Occipital lobe (tissue), 3 donors: ENCODE measurements at places on chromosomes 16 and 17. TPM values are rescaled to one million over a fixed set of nuclear protein-coding genes. Genes with fewer than 3 reads are reported as not detected.

Gene RASL10B
- 5.1 TPM for total RNA-seq

Gene C1QTNF8
- not detected for total RNA-seq

Gene CCT6B
- total RNA-seq = 2.3 TPM

Gene NTN3
- total RNA-seq = 5.8 TPM

Gene NOD2
- 0.16 TPM for total RNA-seq

Gene APOBR
- not detected for total RNA-seq

Gene CDH11
- total RNA-seq = 258 TPM

Gene ACE
- total RNA-seq = 5.3 TPM

Gene CPHXL2
- not detected for total RNA-seq

Gene KRTAP2-1
- not detected for total RNA-seq

GRCh38 chr17:40108970-40109824 is 8.8 kb upstream of the NR1D1 start:
- DNase-seq = no peak

GRCh38 chr17:63039342-63039741 is 73.3 kb downstream of the TANC2 start:
- DNase-seq = no peak

DNA sequence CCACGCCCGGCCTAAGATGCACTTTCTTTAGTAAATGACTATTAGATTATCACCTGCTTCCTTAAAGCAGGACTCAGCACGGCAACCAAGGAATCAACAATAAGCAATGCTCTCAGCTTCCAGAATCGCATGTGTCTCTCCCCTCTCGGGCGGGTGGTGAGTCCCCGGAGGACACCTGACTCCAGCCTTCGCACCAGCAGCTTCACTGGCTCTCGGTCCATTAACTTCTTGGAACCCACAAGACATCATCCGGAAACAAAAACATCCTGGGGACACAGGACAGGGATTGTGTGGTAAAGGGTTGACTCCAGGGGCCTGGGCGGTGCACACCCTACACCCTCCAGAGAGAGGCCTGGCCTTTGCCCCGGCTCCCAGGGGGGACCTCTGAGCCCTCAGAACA is 22.7 kb downstream of the UTS2R start:
- no peak for DNase-seq

GRCh38 chr16:58970775-58971174 is 236.7 kb upstream of the GOT2 start:
- DNase-seq = no peak

- DNase-seq = no peak
Measured at GRCh38 chr17:37762666-37763065, 17.8 kb upstream of the HNF1B start.

GRCh38 chr16:2515180-2515851 is 1.6 kb downstream of the ATP6V0C start:
- DNase-seq = no peak

- no peak for DNase-seq
Measured at GRCh38 chr16:2711370-2712062, 8.5 kb downstream of the PRSS27 start.

- DNase-seq = no peak
Measured at GRCh38 chr17:7557147-7557764, 1.3 kb upstream of the TNFSF13 start.

- no peak for DNase-seq
Measured at GRCh38 chr17:72523491-72523890, 402.7 kb downstream of the SOX9 start.

- DNase-seq = no peak
Measured at GRCh38 chr16:89860747-89861304, 12.6 kb upstream of the TCF25 start.

GRCh38 chr16:47063011-47063724 is 80.6 kb downstream of the NETO2 start:
- DNase-seq = no peak

DNA sequence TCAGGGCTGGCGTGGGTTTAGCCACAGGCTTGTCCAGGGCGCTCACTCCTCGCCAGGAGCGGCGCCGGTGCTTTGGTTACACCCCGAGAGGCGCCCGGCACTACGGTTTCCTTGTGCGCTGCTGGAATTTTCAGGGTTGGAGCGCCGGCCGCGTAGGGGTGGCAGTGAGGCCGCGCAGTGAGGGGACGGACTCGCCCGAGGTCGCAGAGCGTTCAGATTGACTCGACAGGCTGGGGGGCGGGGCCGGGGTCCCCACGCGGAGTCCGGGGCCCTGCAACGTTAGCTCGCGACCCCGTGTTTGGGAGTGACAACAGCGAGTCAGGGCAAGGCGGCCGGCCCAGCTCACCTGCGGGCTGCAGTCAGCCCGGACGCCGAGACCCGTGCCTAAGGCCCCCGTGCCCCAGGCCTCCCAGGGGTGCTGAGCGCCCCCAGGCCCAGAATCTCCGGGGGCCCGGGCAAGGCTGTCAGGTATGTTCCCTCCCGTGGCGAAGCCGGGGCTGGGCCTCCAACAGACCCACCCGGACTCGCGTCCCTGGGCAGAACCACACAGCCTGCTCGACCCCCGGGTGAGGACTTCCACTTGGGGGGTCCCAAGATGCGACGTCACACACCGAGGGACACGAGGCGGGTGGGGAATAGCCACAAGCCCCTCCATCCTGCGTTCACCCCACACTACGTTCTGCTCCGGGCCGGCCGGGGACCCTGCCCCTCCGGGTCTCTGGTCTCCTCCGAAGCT is 1.3 kb upstream of the ACTG1 start:
- DNase-seq = peak; percentile 66

DNA sequence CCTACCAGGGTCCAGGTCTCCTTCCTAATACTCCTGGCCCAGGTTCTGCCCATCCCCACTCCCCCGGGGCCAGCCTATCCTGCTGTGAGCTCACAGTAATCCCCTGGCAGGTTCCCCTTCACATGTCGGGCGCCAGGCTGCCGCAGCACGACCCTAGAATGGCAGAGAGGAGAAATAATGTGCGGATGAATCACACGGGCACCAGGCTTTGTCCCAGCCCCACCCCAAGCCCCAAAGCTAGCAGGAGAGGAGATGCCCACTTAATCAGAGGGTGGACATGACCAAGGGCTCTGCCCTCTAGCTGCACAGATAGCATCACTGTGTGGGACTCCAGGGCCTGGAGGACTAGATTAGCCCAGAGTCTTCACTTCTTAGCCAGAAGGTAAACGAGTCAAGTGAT is 39.5 kb downstream of the ST3GAL2 start:
- DNase-seq = no peak

DNA sequence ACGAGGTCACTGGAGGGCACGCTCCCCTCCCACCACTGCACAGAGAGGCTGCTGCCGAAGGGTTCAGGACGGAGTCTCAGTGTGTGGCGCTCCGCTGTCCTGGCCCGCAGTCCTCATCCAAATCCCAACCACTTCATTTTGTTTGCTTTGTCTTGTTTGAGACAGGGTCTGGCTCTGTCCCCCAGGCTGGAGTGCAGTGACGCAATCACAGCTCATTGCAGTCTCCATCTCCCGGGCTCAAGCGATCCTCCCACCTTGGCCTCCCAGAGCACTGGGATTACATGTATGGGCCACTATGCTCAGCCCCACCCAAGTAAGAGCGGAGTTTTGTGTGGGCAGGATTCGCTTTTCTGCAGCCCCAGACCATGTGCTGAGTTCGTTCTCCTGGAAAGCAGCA is 12.7 kb downstream of the UNKL start:
- DNase-seq = no peak

- DNase-seq = no peak
Measured at GRCh38 chr17:76399175-76400172, 15.1 kb downstream of the SPHK1 start.

DNA sequence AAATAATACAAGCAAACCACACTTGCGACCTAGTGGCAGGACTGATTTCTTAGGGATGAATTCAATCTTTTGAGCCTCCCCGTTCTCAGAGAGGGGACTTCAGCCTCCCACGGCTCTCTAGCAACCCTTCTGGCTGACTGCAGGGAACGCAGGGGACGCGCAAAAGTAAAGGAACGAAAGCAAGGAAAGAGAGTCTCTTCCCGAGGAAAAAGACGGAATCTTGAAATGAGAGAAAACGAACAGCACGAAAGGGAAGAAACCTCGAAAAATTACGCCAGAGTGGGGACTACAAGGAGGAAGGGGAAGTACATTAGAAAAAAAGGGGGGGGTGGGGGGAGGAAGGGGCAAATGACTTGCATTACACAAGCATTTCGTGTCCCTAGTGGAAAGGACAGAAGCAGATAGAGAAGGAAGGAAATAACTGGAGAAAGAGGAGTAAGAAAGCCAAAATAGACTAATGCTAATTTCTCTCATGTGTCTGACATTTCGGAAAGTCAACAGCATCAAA is 1.2 kb downstream of the GRB2 start:
- peak; percentile 56 for DNase-seq
